ENCODE measurements at places on chromosomes 3 and 15.

DNA sequence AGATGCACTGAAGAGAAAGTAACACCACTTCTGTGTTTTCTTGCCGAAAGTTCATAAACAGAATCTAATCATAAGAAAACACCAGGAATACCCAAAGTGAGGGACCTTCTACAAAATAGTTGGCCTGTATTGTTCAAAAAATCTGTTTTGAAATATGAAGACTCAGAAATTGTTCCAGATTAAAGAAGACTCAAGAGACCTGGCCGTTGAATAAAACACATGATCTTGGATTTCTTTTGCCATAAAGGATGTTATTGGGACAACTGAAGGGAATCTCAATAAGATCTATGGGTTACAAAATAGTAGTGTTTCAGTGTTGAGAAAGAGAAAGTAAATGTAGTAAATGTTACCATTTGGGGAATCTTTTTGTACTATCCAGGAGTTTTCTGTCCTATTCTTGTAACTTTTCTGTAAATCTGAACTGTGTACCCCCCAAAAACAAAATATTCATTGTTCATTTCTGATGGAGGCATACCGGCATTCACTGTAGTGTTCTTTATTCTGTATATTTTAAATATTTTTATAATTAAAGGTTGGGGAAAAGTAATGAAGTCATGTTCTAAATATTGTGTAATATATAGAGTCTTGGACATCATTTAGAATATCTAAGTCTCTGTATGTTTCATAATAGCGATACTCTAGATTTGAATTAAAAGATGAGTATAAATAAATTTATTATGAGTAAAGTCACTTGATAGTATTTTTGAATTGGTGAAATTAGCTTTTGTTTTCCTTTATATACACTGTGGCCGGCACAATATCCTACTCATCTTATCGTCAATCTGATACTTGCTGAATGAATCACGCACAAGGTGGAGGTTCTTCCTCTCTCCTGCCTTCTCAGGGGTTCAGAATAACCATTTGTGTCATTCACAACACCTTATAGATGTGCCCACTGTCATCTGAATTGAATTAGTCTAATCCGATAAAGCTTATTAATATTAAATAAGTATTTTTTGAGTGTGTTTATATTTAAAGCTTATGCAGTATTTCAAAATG is 66.7 kb downstream of the TRAK1 start:
- DNase-seq, result no peak

DNA sequence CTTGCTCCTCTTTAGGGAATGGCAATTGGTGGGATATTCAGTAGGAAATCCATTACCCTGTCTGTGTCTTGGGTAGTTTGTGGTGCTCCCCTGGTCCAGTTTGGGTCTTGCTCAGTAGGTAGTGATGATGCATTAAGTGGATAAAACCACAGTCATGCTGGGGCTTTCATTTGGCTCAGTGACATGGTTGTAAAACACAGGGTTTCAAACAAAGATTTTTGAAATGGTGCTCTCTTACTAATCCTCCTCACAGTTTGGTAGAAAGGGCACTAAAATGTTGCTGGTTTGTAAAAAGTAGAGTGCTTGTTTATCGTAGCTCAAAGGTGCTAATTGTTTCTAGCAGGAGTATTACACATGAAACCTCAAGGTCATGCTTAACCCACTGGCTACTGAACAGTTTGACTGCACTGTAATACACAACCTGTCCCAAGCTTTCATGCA is 22.9 kb downstream of the BBX start:
- no peak for DNase-seq

GRCh38 chr15:58286523-58286922 is 145.3 kb upstream of the LIPC start:
- no peak for DNase-seq

- no peak for DNase-seq
Measured at GRCh38 chr15:70845602-70846360, 8.2 kb downstream of the LARP6 start.

- no peak for DNase-seq
Measured at GRCh38 chr3:189824629-189825312, 193.6 kb downstream of the TP63 start.

GRCh38 chr3:112908252-112908651 is 61.6 kb upstream of the CD200R1L start:
- DNase-seq, result no peak

GRCh38 chr3:11245276-11245675 is 26.9 kb upstream of the ATG7 start:
- no peak for DNase-seq

DNA sequence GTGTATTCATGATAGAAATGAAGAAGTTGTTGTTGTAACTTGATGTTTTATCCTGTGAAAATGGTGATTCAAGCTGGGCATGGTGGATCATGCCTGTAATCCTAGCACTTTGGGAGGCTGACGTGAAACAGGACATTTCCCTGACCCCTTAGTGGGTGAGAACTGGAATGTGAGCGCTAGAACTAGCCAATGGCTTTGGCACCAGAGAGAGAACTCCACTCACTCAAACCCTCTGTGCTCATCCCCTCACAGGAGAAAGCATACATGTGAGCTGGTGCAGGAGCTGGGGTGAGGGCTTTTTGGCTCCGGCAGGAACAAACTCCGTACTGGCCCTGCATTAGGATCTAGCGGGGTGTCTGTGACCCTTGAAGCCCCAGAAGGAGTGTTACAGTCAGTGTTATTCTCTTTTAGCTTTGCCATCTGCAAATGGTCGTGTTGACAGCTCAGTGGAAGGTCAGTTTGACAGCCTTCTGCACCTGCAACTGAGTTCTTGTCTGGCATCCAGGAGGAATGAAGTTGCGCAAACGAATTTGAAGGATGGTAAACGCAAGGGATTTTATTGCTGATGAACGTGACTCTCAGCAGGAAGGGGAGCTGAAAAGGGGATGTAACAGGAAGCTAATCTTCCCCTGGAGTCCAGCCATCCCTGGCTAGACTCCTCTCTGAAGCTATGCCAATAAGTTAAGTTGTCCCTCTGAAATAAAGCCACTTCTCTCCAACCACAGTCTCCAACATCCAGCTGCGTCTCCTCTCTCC is 1016.6 kb upstream of the CADM2 start:
- no peak for DNase-seq

DNA sequence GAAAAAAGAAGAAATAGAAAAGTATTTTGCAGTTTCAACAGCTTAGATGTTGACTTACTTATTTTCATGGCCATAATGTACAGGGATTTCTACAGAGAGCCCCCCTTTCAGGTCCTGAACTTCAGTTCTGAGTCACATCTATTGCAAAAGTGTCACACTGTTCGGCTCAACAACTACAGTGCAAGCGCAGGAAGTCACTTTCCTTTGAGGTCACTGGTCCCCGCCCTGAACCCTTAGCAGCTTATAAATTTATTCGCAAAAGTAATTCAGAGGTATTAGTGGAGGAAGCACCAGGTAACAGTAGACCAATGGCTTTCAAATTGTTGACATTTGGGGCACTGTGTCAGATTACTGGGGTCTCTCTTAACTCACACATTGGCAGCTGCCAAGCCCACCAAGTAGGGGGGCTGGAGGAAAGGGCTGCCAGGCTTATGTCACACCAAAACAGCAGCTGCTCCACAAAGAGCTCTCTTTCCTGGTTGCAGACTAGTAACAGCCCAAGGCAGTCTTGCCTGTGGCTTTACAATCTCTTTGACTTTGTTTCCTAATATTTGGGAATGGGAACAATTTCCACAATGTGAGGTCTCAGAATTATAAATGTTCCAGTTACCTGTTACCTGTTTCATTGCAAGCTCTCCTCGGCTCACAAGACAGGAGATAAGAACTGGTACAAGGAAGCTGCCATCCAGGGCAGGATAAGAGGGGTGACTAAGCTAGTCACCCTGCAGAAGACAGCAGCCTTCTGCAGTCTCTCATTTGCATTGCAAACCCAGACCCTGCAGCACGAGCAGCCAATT is 130.2 kb upstream of the STRIT1 start:
- no peak for DNase-seq

- no peak for DNase-seq
Measured at GRCh38 chr3:152976239-152976638, 141.3 kb downstream of the P2RY1 start.

DNA sequence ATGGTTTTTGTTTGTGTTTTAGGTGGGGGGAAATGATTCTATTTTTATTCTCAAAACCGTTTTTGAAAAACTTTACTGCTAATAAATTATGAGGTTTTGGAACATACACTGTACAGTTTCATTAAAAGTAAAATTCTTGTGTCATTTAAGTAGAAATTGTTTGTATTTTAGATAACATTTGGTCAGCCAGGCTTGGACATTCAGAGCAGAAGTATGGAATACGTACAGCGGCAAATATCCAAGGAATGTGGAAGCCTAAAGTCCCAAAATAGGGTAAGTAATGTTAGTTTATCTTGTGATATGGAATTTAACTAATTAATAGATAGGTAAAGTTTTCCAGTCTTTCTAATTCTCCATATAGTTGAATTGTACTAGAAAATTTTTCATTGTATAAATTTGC is 96.6 kb downstream of the SPRED1 start:
- DNase-seq, result no peak

DNA sequence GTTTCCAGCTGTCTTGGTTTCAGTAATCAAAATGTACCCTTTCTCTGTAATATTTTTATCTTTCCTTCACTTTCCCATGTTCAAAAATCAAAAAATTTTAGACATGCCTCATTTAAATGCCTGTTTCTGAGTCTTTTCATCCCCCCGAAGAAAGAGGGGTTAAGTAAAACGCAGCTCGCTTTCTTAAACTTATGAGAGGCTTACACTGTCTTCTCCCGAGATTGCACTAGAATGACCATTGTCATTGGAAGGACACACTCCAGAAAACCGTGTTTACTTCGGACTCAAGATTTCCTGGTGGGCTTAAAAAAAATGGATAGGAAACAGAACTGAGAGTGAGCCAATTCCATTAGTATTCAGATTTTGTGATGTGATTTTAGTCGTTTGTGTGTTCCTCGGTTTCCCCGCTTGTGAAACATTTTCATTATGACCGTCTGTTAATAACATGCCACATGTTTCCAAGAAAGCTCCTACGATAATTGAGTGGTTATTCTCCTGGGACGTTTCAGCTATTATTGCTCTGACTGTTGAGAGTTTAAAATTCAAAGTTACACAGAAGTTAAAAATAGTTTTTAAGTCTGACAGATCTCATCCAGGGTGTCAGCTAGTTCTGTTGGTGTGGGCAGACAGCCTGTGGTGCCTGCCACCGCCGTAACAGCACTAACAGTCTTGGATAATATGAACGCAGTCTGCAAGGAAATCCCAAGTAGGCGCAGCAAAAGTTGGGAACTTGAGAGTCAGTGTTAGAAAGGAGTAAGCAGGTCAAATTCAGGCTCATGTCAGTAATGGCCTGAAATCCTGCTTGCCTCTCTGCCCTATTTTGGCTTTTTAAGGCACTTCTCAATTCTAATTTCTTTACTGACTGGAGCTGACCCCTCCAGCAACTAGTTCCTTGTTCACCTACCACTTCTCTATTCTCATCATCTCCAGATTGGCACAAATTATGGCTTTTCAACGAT is 1.5 kb downstream of the CRYBG3 start:
- no peak for DNase-seq

DNA sequence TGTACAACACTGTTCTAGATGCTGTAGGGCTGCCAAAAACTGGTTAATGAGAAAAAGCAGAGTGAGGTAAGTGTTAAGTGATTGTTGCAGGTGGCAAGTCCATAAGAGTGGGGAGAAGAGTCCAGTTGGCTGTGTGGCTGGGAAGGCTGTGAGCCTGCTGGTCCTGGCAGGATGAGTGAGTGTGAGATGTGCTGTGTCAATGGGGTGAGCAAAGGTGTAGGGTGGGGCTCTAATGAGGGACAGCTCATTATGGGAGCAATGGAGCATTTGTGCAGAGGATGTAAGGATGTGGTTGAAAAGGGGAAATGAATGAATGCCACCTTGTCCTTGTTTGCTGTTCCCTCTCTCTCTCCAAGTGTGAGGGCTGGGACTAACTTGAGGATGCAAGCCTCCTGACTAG is 145.3 kb upstream of the ROPN1 start:
- no peak for DNase-seq

DNA sequence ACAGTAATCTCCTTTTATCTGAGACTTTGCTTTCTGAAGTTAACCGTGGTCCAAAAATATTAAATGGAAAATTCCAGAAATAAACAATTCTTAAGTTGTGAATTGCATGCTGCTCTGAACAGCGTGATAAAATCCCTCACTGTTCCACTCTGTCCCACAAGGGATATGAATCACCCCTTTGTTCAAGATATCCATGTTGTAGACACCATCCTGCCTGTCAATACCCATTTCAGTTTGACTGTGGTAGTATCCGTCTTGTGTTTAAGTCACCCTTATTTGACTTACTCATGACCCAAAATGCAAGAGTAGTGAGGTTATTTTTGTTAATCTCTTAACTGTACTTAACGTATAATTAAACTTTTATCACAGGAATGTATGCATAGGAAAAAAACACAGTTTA is 435.0 kb downstream of the SHQ1 start:
- DNase-seq, result no peak

DNA sequence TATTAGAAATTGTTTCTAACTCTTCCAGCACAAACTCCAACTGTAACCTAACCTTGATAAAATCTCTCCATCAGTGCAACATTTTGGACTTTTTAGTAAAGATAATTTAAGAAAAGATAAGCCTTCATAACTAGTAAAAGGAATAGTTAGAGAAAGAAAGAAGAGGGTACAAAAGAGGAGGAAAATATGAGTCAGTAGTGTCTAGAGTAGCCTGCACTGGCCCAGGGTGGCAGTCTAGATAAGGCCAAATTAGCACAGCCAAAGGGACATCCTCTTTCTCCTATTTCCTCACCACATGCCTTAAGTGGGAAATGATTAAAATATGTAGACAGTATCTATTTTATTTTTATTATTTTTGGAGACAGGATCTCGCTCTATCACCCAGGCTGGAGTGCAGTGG is 3.7 kb downstream of the PROS1 start:
- DNase-seq, result no peak

GRCh38 chr15:39058351-39059131 is 493.9 kb upstream of the RASGRP1 start:
- DNase-seq, result no peak

DNA sequence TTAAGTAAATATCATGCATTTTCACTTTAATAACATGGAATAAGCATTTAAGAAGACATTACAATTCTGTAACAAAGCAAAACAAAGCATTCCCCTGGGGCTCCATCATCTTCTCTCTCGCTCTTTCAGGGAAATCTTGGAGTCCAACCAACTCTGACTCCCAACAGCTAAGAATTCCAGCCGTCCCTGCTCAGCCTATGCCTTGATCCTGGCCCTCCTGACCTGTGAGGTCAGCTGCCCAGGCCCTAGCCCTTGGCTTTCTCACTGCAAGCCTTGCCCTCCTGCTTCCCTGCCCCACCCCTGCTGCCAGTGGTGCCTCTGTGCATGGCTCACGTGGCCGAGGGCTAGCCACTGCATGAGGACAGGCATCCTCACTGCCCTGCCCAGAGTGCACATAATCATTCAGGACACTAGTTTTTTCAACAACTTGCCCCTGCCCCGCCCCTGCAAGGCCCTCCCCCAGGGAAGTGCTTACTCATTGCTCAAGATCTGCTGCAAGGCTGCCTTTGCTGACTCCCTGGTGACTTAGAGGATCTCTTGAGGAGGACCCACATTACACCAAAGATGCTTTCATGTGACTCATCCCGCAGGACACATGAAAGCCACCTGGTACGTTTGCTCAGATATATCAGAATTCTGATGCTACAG is 37.6 kb downstream of the MTMR10 start:
- DNase-seq, result no peak

GRCh38 chr3:64441861-64442260 is 216.6 kb upstream of the PRICKLE2 start:
- no peak for DNase-seq

- no peak for DNase-seq
Measured at GRCh38 chr3:122937745-122938144, 89.8 kb downstream of the SEMA5B start.

Data from central memory CD8-positive, alpha-beta T cell (primary cell).